Skin of body (tissue), 3 donors: ENCODE measurements at places on chromosomes 3 and 15.

GRCh38 chr15:28080386-28080785, 18.7 kb downstream of the OCA2 start:
- peak; percentile 40 for DNase-seq

- DNase-seq, result no peak
Observed at GRCh38 chr3:114242947-114243346, 5.6 kb upstream of the ZNF80 start.

- DNase-seq, result no peak
Observed at GRCh38 chr3:152121270-152121636, 147.5 kb upstream of the MBNL1 start.

- no peak for DNase-seq
Observed at GRCh38 chr15:62112616-62113593, 46.1 kb downstream of the C2CD4A start.

DNA sequence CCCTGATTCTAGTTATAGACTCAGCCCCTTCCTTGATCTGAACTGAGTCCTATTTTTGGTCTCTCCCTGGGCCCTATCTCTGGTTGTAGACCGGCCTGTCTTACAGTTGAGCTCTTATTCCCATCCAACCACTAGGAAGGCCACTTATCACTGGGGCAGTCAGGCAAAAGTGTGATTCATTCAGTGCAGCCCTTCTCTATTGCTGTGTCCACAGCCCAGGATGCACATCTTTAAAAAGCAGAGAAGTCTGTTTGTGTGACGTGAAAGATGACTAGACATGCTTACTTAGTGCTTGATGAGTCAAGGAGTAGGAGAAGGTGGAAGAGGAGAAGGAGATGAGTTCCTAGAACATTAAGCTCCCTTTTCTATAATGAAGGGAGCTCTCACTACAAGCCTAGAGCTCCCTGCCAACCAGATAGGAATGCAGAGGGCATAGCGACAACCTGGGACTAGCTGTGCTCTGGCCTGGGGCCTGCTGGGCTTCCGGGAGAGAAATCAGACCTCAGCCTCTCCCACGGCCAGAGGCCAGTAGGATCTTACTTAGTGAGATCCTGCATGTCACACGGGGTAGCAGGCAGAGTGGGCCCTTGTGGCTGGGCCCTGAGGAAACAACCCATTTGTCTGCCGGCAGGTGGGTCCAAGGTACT, 25.7 kb downstream of the INSYN1 start:
- no peak for DNase-seq

DNA sequence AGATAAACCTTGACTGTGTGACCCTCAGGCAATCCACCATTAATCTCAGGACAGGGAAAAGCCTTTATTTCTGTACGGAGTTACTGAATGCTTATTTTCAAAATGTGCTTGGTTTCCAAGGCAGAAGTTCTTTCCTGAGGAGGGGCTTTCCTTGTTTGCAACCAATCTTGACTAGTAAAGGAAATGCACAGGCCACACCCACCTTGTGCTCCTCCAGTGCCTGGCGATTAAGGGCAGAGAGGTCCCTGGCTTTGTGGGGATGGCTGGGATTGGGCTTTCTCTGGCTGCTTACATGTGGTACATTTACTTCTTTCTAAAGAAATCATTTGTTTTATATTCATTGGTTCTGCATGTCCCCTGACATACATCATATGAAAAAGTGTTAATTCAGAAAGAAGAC, 47.8 kb downstream of the ZNF621 start:
- no peak for DNase-seq

DNA sequence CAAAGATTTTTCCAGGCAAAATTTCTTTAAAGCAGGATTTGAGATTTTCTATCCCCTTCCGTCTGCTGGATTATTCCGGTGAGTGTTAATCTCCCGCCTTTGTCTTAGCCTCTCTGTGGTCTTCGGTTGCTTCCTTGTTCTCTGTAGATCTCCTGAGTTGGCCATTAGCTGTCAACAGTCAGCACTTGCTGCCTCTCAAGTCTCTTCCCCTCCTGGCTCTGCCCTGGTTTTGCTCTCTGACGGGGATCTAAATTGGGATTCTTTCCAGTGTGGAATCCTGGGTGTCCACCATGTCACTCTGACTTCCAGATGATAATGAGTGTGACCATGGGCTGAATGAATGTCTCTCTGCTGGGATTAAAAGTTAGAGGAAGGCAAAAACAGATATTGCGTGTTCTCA, 121.5 kb downstream of the IGF1R start:
- DNase-seq, result no peak

DNA sequence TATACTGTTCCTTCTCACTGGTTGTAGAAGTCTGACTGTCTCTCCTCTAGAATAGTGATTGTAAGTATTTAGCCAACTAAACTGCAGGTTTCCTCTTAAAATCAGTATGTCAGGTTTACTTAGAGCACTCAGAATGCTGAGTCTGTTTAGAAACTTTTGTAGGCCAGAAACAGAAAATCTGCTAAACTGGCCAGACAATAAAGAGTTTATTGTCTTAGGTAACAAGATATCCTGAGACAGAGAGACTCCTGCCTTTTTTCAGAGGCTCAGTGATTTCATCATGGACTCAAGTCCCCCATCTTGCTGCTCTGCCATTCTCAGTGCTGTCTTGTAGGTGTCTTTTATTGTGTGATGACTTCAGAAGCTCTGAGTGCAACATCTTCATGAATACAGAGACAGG, 279.0 kb downstream of the MFSD1 start:
- DNase-seq, result no peak

DNA sequence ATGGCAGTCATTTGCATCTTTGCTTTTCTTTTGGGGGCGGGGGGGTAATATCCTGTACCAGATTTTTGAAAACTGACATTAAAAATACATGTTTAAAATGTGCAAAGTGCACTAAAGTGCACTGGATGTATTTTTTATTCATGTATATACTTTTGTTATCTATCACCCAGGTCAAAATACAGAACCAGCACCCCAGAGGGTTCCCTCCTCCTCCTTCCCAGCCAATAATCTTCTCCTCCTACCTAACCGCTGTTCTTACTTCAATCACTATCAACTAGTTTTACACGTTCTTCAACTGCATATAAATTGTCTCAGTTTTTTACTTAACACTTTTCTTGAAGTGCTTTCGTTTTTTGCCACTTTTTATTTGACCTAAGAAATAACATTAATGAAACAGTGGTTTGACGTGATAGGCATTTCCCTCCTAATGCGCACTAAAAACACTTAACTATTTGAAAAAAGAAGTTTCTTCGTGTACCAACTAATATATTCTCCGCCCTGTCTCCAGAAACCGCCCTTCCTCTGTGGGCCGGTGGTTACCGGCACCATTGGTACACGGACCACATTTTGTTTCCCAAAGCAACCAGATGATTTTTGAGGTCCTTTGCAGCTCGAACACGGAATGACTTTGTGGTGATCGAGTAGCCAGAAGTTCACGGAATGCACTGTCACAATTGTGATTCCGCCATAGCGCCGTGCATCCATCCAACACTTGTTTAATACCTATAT, 836 bp upstream of the AKAP13 start:
- DNase-seq, result peak; percentile 32

DNA sequence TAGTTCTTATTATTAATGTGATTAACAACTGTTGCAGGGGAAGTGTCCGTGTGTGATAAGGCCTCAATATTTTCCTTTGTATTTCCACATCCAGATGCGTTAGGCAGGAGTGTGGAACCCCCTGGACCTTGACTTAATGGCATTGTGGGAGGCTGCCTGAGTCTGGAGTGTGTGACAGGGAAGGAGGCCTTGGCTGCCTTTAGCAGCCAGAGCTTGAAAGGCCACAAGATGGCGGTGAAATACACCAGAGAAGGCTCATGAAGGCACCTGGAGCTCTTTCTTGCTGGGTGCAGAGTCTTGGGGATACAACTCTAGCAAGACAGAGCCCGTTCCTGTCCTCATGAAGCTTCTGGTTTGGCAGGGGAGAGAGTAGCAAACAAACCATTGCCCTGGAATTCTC, 36.9 kb downstream of the POLR2M start:
- DNase-seq, result no peak

GRCh38 chr15:69145694-69146492, 14.5 kb upstream of the GLCE start:
- DNase-seq, result no peak

GRCh38 chr3:168540726-168541125, 445.0 kb upstream of the GOLIM4 start:
- no peak for DNase-seq

DNA sequence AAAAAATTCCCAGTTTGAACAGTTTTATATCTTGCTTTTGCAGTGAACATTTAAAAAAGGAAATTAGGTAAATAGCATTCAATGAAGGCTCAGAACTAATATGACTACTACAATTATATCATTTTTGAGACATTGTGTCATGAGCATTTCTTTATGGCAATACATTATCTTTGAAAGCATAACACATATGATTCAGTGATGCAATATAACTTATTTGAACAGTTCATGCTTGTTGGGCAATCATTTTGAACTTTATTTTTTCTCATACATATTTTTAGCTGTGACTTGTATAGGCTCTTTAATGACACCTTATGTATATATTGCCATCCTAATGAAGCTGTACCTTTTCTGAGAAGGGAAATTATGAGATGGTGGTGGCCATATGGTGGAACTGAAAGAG, 828.6 kb upstream of the NR2F2 start:
- no peak for DNase-seq

DNA sequence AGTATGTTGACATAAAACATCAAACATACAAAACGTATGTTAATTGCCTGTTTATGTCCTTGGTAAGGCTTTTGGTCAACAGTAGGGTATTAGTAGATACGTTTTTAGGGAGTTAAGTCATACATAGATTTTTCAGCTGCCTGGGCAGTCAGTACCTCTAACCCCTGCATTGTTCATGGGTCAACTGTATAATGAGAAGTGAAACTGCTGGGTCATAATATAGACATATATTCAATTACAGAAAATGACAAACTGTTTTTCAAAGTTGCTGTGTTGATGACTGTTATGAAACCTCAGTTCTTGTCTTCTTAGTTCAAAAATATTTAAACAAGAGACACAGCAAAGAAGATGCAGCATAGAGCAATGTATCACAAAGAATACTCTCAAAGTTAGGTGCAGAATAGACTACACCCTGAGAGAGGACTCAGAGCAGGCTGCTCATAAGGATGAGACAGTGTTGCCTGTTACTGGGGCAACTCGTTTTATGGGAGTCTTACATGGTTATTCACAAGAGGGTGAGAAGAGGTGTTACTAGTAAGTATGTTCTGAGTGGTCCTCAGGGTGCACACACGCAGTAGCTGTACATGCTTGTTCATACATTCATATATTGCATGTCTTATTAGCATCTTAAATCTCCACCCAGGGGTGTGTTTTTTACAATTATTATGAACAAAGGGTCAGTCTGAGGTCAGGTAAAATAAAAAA, 53.1 kb upstream of the ADAMTS17 start:
- DNase-seq, result no peak

DNA sequence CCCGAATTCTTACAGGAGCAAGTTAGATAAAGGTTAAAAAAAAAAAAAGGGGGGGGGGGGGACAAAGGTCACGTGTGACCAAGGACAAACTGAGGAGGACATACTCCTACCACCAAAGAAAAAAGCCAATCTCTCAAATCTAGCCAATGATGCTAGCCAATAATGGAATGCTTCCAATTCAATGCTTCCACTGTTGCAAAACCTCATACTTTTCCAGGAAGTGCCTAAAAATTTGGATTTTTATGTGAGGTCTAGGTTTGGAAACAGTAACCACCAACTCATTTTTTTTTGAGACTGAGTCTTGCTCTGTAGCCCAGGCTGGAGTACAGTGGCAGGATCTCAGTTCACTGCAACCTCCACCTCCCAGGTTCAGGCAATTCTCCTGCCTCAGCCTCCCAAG, 11.4 kb downstream of the MSL2 start:
- no peak for DNase-seq

GRCh38 chr3:135231737-135232136, 436.7 kb downstream of the EPHB1 start:
- no peak for DNase-seq

DNA sequence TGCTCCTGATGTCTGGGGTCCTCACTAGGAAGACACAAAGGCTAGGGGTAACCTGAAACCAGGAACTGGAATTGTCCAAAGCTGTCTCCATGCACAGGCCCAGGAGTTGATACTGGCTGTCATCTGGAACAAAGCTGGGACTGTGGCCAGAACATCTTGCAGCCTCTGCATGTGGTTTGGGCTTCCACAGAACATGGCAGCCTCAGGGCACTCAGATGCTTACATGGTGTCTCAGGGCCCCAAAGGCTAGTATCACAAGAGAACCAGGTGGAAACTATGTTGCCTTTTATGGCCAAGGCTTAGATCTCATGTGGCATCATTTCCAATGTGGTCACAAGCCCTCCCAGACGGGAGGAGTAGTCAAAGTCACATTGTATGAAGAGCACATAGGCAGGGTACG, 335.2 kb upstream of the TRIM42 start:
- no peak for DNase-seq

GRCh38 chr15:26191193-26191592, 328.1 kb upstream of the ATP10A start:
- DNase-seq, result no peak
